Foreskin melanocyte (primary cell): ENCODE measurements at places on chromosomes 12 and 14.

GRCh38 chr12:145369-145960 lies 68.5 kb downstream of the SLC6A12 start:
- no peak for DNase-seq

DNA sequence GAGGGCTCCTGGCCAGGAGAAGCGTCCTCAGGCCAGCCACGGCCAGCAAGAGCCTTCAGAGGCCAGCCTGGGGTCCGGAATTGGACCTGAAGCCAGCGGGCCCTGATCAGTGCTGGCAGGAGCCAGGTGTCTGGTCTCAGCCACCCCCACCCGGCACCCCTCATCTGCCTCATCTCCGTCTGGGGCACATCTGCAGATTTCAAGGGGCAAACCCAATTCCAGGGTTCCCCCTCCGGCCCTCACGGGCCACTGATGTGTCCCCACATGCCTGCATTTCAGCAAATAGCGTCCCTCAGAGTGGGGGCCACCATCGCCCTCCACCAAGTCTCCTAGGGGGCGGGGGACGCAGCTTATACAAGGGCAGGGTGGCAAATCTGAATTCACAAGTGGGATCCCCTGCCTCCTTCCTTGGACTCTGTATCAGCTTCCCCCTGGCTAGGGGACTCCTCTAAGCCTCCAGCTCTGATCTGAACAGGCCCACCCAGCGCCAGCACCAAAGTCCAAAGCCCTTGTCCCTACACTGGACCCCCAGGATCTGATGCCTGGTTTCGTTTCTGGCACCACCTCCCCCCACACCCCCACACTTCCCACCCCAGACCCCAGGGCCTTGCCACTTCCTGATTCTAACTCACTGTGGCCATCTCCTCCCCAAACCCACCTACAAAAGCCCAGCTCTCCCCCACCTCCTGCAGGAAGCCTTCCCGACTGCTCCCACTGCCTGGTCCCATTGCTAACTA lies 10.1 kb downstream of the TMEM179 start:
- no peak for DNase-seq

GRCh38 chr14:33586806-33587205 lies 364.1 kb downstream of the EGLN3 start:
- peak; percentile 16 for DNase-seq

GRCh38 chr12:110957652-110958051 lies 37.3 kb upstream of the MYL2 start:
- DNase-seq, result no peak

DNA sequence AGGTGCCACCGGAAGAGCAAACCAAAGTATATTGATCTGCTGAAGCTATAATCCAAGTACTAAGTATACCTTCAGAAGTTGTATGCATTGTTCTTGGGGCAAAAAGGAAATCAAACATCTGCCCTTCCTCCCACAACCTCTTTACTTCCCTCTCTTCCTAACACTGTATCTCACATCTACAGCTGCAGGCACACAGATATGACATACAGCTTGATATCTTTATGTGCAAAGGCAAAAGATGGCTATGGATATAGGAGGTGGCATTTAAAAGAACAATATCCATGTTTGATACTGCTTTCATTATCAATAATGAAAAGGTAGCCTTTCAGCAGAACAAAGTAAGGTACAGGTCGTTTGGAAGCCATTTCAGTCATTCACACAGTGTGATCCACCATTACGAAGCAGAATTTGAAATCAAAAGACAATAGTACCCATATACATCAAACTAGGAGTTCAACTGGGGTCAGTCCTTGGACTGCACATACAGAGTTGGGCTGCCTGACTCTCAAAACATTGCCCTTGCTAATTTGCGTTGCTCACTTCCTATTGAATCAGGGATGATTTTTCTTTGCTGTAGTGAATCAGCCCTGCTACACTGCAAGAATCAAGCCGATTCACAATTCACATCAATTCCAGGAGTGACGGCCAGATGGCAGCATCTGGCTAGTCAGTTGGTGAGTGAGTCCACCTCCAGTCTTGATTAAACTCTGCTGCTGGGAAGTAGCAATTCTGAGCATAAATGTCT lies 8.9 kb downstream of the ANG start:
- DNase-seq, result peak; percentile 74
